Dorsolateral prefrontal cortex (tissue), 122 donors: ENCODE measurements at places on chromosomes 3 and 15.
A peak's percentile ranks its signal among the peaks of the same experiment; 100 is the strongest.

DNA sequence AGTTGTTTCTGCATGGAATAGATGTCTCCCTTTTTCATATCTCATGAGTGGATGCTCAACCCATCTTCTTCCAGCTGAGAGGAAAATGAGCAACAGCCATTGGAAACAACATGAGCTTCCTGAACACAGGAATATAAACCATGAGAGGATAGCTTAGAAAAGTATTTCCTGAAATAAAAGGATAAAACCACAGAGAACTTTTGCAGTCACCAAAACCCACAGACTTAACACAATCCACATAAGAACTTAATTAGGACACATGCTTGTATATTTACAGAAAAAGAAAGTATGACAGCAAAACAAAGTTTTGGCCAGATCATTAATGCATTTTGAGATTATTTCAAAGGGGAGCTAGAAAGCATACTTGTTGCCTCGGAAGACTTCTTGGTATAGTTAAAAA, 180.5 kb upstream of the RASGRP1 start:
- DNase-seq, result no peak

GRCh38 chr3:112875561-112875960, 28.9 kb upstream of the CD200R1L start:
- no peak for DNase-seq

DNA sequence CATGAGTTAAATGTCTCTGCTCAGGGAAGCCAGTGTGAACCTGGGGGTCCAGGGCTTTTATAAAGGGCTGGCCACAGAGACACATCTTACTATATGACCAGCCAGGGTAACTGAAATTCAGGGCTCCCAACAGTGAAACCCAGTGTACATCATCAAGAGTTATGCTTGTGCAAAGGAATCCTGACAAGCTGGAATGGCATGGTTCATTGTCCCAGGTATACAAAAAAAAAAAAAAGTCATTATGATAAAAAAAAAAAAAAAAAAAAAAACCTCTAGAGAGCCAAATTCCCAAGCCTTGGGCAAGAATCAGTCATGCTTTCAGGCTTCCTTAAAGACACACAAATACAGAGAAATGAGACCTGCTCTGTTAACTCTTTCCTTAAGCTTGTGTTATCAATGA, 452.0 kb downstream of the GABRG3 start:
- no peak for DNase-seq

DNA sequence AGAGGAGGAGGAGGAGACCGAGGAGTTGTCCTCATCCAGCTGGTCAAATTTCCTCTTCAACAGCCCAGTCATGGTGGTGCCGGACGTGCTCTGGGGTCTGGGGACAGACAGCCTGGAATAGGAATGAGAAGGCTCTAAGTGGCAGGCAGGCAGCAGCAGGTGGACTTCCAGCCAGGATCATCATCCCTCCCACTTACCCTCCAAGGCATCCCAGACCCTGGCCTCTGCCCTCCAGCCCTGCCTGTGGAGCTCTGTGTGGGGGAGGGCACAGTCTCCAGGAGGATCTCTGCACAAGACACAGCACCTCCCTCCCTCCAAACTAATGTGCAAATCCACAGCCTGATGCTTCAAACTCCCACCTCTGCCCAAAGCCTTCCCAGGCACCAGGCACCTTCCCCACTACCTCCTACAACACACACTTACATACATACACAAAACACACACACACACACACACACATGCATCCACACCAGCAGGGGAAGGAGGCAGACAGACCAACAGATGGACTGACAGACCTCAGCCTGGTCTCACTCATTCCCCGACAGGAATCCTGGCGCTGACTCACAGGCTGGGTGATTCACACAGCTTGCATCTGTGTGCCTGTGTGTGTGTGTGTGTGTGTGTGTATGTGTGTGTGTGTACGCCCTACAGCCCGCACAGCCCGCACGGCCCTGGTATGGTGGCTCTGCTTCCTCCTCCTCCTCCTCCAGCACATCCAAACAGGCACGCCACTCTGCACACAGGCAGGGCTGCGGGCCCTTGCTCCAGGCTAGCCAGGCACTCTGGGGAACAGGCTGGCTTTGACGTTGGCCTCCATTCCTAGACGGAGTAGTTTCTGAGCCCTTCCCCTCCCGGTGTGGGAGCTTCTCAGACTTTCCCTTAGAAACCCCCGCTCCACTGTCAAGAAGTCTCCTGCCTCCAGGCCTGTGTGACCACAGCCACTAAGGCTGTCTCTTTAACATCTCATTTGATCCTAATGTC, 6.5 kb downstream of the CSRNP1 start:
- peak; percentile 89 for DNase-seq

GRCh38 chr3:35383216-35383615, 256.1 kb upstream of the ARPP21 start:
- no peak for DNase-seq
